ENCODE measurements at places on chromosomes 3 and 15.

DNA sequence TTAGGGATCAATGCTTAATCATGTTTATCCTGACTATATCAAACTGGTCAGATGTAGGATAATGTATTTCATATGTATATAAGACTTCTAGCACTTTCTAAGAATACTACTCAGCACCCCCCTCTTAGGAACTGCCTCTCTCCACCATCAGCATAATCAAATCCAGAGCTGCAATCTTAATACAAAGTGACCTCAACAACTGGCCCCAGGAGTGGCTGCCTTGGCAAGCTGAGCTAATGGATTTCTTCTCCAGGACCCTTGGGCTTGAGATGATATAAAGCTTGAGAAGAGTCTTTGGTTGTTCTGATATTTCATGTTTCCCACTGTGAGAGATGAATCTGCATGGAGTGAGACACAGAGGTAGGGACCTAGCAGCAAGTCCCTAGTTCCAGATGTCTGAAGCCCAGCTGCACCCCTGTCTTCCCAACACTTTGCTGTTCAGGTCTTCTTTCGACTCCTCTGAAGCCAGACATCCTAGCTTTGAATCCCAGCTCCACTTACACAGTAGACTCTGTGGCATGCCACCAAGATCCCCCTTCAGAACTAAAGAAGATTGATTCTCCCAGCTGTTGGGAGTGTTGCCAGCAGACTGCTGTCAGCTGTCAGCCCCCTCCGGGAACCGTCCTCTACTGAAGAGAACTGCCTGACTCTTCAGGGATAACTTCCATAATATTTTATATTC lies 309.3 kb upstream of the UBE2E2 start:
- no peak for DNase-seq

DNA sequence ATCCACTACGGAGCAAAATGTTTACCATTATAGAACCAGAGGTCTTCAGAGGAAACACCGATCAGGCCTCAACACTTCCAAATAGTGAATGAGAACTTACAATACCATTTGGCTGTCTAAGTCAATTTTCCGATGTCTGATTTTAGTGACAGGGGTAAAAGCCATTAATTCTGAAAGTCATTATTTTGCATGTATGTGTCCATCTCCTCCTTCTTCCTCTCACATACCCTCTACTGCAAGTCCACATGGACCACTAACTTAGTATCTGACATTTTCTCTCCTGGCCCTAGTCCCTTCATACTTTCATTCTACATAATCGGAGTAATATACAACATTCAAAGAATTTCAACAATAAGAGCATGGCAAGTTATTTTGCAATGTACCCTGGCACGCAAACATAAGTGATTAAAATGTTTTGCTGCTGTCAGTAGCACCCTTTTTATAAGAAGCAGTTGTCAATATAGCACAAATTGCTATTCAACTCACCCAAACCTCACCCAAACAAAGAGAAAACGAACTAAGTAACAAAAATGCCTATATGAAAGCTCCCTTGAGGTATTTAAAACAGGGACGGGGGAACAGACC lies 1.9 kb downstream of the TOP2B start:
- no peak for DNase-seq

- DNase-seq: no peak
These were observed 18.1 kb downstream of the CSRNP1 start for GRCh38 chr3:39135170-39135805.

GRCh38 chr3:53804697-53805462 lies 41.3 kb downstream of the CHDH start:
- DNase-seq: no peak

DNA sequence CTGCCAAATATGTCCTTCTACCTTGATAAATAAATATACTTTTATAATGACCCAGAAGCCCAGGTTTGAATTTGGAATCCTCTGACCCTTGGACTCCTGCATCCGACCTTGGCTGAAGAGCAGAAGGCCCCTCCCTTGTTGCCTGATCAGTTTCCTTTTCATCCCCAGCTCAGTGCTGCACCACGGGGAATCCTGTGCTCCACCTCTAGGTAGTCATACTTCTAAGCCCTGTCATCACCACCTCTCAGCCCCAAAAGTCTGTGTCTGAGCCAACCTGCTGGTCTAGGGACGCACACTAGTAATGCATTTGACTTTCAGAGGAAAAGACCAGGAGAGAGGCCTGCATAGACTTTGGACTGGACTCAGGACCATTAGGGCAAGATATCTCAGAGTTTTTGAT lies 310.6 kb downstream of the NLGN1 start:
- no peak for DNase-seq

- no peak for DNase-seq
These were observed 129.2 kb upstream of the LRIG1 start for GRCh38 chr3:66629982-66630368.

- DNase-seq: no peak
These were observed 83.2 kb upstream of the WNT5A start for GRCh38 chr3:55570271-55570711.

DNA sequence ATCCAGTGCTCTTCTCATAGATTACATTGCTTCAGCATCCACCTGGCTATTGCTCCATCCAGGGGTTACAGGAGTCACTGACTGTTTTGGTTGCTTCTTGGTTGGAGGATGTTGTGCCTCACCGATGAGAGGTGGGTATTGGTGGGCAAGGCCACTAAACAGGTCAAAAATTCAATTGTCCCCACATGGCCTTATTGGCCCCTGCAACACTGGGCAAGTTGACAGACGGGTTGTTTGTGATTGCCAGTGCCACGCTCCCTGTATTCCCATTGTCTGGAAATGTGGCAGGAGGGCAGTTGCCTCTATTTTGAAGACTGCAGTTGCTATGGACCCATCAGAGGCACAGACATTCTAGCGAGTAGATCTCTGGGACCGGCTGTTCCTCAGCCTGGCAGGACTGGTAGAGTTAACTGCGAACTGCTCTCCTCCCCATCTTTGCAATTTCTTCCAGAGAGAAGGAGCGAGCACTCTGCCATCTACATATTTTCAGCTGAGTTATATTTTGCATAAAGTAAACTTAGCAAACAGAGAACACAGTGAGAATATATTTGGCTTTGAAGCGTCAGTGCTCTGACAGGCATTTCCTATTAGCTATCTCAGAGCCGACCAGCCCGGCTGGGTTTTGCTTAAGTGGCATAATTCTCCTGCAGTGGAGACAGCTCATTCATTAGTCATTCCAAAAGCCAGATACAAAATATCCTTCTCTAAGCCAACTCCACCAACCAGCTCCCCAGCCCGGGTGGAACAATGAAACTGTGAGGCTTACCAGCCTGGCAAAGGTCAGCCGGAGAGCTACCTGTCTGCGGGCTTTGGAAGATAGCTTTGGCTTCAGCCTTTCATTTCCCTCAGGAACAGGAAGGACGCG lies 26.0 kb upstream of the MAGEF1 start:
- no peak for DNase-seq

DNA sequence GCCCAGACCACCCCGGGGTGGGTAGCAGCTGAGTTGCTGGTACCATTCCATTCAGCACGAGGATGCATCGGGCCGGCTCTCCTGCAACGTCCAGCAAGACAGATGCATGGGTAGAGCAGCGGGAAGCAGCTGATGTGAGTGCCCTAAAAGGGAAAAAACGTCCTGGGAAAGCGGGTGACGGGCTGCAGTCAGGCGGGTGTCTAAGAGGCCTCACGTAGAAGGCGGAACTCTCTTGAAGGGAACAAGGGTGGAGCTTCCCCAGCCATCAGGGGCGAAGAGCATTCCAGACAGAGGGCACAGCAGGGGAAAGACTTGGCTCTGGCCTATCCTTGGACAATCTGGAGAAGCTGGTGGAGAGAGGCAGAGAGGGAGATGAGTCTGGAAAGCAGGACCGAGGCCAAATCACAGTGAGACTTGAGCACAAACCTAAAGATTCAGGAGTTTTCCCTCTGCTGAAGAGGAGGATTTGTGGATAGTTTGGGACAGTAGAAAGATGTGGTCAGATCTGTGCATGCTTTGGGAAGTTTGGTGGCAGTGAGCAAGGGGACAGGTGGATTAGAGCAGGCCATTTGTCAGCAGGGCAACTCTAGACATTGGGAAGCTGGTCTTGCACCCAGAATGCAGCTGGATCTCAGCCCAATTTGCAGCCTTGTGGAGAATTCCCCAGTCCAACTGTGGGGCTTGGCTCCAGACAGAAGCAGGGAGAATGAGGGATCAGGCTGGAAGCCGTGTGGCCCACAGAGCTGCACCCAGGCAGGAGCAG lies 70.7 kb downstream of the SEMA5B start:
- no peak for DNase-seq

DNA sequence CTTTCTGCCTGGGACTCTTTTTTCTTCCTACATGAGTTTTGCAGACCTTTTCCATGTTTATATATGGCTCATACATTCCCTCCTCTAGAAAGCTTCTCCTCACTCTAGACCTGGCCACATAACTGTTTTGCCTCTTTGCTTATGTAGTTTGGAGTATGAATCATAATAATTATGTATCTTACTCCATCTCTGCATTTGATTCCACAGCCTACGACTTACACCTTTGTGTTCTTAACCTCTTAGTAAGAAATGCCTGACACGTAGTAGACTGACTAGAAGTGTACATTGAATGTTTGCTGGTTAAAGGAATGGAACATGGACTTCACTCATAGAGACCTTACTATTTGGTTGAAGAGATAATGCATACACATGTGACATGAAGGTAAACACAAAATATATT lies 56.4 kb downstream of the MBNL1 start:
- no peak for DNase-seq

DNA sequence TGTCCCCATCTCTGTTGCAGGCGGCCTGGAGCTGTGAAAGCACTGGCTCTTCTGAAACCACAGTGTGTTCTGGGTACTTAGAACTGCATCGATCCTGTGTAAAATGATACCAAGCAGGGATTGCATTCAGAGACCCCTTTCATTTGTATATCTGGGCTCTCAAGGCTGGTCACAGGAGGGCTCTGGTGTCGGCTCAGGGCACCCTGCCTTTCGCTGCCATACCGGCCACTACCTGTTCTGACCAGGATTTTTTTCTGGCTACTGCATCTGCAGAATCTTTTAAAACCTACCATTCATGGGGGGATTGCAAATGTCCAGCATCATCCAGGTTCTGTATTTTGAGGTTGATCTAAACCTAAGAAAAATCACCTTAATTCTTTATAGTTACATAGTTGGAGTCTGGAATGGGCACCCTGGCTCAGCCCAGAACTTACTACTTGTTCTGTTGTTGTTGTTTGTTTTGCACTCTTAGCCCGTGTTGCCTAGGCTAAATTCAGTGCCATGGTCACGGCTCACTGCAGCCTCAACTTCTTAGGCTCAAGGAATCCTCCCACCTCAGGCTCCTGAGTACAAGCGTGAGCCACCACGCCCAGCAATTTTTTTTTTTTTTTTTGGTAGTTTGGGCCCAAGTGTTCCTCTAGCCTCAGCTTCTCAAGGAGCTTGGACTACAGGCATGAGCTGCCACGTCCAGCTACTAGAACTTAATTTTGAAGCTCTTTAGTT lies 52.7 kb downstream of the TRIM71 start:
- no peak for DNase-seq

DNA sequence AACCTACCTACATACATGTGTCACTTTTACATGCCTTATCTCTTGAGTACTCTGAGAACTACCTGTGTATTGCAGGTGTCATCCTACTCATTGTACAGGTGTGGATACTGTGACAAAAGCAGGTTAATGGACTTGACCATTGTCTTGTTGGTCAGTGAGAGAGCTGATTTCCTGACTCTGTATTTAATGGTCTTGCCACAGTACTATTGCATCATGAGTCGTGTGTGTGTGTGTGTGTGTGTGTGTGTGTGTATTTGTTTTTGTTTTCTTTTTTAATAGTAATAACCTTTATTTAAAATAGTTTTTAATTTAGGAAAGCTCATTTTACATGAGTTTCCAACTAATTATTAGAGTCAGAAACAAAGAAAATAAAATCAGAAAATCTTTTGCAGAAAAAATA lies 7.7 kb downstream of the SELENOT start:
- DNase-seq: no peak

DNA sequence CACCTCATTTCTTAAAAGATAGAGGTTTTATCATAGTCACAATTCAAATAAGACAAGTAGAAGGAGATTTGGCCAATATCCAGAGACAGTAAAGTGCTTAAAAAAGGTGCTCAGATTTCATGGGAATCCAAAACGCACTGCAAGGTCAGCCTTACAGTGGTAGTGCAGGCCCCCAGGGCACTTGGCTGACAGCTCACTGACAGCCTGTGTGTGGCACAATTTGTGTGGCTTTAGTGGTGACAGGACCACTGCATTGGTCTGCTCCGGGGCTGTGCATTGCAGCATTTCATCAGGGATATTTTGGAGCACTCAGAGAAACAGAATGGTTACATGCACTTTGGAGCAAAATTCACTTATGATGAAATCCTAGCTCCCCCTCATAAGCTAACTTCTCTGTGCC lies 544.3 kb downstream of the NTRK3 start:
- no peak for DNase-seq

GRCh38 chr3:173045770-173046382 lies 95.2 kb downstream of the SPATA16 start:
- DNase-seq: no peak

DNA sequence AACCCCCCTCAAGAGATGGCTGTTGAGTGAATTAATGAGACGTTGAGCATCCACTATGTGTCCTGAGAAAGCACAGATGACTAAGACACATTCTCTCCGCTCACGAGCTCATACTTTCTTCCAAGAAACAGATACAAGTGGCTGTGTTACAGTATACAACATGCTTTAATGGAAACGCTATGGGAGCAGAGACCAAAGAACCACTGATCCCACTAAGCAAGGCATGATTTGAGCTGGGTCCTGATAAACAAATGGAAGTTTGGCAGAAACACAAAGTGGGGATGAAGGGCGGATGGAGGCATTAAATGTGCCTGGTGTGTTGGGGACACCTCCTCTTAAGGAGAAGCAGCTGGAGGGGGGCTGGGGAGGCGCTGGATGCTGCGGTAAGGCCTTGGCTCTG lies 129.4 kb downstream of the UACA start:
- no peak for DNase-seq

GRCh38 chr3:88231207-88231606 lies 81.4 kb downstream of the C3orf38 start:
- DNase-seq: no peak

DNA sequence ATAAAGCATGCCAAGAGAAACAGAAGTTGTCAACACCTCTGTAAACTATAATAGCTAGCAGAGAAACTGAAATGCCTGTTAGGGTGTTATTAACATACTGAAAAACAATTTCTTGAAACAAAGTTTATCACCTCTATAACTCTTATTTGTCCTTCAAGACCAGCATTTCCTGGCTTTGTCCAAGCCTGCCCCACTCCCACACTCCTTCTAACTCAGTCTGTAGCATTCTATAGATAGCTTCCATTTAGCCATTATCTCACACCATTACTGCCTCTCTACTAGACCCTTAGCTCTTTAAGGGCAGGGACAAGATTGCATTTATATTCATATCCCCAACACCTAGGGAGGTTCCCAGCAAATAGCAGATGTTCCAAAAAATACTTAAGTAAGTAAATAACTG lies 36.5 kb downstream of the GK5 start:
- DNase-seq: no peak

- DNase-seq: no peak
These were observed 352.6 kb upstream of the CCDC54 start for GRCh38 chr3:107024551-107025026.
